ENCODE measurements at places on chromosomes 1 and 21. TPM values are rescaled to one million over a fixed set of nuclear protein-coding genes. Genes with fewer than 3 reads are reported as not detected.

DNA sequence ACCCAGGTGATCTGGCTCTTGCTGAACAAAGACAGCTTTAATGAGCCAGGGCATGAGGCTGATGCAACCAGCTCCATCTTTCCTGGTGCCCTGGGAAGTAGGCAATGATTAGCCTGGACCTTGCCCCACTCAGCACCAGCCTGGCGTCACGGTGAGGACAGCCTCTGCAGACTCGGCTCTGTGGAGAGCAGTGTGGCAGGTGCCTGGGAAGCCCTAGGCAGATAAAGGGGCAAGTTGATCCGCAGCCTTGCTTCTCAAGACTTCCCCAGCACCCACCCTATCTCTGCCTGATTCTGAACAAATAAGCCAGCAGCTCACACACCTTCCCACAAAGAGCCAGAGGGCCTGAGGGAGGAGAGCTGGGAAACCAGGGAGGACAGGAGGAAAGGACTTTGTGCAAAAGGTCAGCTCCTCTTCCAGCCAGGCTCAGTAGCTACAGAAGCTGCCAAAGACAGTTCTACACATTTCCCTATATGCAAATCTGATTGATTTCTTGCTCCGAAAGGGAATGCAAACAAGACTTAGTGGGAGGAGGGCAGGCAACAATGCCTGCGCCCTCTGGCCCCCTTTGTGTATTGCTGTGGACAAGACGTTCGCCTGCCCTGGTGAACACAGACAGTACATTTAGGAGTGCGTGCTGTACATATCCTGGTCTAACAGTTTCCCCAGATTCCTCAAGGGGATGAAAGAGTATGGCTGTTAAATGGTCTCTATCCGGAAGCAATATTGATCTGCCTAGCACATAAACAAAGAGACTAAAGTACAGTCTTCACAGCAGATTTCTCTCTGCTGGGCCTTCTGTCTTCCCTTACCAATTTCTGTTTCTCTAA lies 63.8 kb downstream of the BCAR3 start:
- no peaks in the 10 kb centered on the region for H3K27me3 ChIP-seq
- no peak for DNase-seq
- peaks cover 35% of the 10 kb centered on the region for H3K4me1 ChIP-seq
- H3K36me3 ChIP-seq, result no peaks in the 10 kb centered on the region

DNA sequence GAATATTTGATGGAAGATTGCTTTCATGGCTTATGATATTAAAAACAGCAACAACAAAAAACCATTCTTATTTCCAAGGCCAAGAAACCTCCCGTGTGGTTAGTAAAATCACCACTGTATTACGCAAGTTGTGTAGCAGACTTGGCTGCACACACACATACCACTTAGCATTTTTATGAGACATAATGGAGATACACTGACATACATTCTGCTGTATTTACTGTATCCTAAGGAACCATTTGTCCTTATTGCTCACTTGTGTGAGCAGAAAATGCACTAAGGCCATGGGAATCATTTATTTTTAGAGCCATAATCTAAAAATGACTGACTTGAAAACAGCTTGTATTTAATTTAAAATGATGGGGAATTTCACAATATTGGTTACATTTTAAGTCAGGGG lies 584 bp upstream of the C1orf141 start:
- H3K4me1 ChIP-seq, result no peaks in the 10 kb centered on the region
- H3K27ac ChIP-seq, result no peak overlapping the region
- no peak for DNase-seq
- no peak overlapping the region for H3K4me3 ChIP-seq
- H3K36me3 ChIP-seq, result no peaks in the 10 kb centered on the region

Gene LCA5L
- 0.46 TPM for total RNA-seq

DNA sequence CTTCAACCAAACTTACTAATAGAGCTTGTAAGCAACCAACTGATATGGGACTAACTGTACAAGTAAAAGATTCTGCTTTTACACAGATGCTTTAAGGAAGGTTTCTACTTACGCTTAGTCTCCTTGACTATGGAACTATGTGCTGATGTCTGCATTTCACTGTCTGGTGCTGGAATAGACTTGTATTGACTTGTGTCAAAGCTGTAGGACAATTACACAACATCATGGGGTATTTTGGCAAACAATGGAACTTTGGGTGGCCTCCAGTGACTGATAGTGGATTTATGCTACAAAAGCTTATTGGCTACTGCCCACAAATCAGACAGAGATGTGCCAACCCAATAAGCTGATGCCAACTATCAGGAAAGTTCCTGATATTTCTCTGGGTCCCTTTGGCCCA lies 10.6 kb downstream of the CBR1 start:
- H3K27ac ChIP-seq, result no peak overlapping the region
- H3K4me3 ChIP-seq, result no peak overlapping the region
- H3K27me3 ChIP-seq, result no peaks in the 10 kb centered on the region
- H3K4me1 ChIP-seq, result no peaks in the 10 kb centered on the region

Gene DPT
- total RNA-seq, result not detected

GRCh38 chr1:151981178-151981525 lies 12.5 kb downstream of the S100A10 start:
- peaks cover 46% of the 10 kb centered on the region for H3K36me3 ChIP-seq
- H3K27ac ChIP-seq, result no peak overlapping the region
- no peak overlapping the region for H3K4me3 ChIP-seq
- no peak for DNase-seq

- H3K27me3 ChIP-seq, result peaks cover 4% of the 10 kb centered on the region
- no peak for DNase-seq
- no peak overlapping the region for H3K4me3 ChIP-seq
- no peak overlapping the region for H3K27ac ChIP-seq
- H3K36me3 ChIP-seq, result no peaks in the 10 kb centered on the region
Observed at GRCh38 chr1:165364568-165365133, 8.1 kb upstream of the LMX1A start.

- H3K27ac ChIP-seq, result no peak overlapping the region
- no peaks in the 10 kb centered on the region for H3K4me1 ChIP-seq
- H3K27me3 ChIP-seq, result no peaks in the 10 kb centered on the region
- no peak overlapping the region for H3K4me3 ChIP-seq
Observed at GRCh38 chr1:45032837-45033236, 20.8 kb downstream of the UROD start.

GRCh38 chr21:15809818-15810217 lies 80.0 kb downstream of the USP25 start:
- no peaks in the 10 kb centered on the region for H3K4me1 ChIP-seq
- H3K27ac ChIP-seq, result no peak overlapping the region
- H3K36me3 ChIP-seq, result peaks cover 48% of the 10 kb centered on the region
- H3K4me3 ChIP-seq, result no peak overlapping the region
- H3K27me3 ChIP-seq, result no peaks in the 10 kb centered on the region
- DNase-seq, result no peak

- H3K4me3 ChIP-seq, result no peak overlapping the region
- no peak overlapping the region for H3K27ac ChIP-seq
- 0 out of 2 replicates have a peak, but pooled peaks cover 3% of the 10 kb centered on the region for H3K4me1 ChIP-seq
Observed at GRCh38 chr1:212110617-212111016, 75.1 kb downstream of the DTL start.

- no peaks in the 10 kb centered on the region for H3K4me1 ChIP-seq
- H3K36me3 ChIP-seq, result no peaks in the 10 kb centered on the region
- H3K27ac ChIP-seq, result no peak overlapping the region
- DNase-seq, result no peak
- H3K4me3 ChIP-seq, result no peak overlapping the region
Observed at GRCh38 chr1:110888641-110889040, 15.7 kb downstream of the CD53 start.

- H3K36me3 ChIP-seq, result no peaks in the 10 kb centered on the region
- H3K27me3 ChIP-seq, result no peaks in the 10 kb centered on the region
- H3K4me1 ChIP-seq, result no peaks in the 10 kb centered on the region
- no peak overlapping the region for H3K4me3 ChIP-seq
Observed at GRCh38 chr1:191350938-191351337, 807.3 kb upstream of the RGS18 start.

DNA sequence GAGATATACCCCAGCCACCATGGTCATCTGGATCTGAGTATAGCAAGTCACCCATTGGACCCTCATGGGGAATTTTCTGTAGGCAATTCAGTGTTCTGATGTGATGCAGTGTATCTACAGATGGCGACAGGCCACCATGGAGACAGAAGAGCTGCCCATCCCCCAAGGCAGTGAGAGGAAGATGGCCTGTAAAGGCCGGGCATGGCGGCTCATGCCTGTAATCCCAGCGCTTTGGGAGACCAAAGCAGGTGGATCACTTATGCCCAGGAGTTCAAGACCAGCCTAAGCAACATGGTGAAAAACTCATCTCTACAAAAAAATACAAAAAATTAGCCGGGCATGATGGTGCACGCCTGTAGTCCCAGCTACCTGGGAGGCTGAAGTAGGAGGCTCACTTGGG lies 41.1 kb upstream of the CTPS1 start:
- no peaks in the 10 kb centered on the region for H3K36me3 ChIP-seq
- 0 out of 2 replicates have a peak, but pooled peaks cover 2% of the 10 kb centered on the region for H3K4me1 ChIP-seq
- no peak overlapping the region for H3K27ac ChIP-seq
- H3K27me3 ChIP-seq, result no peaks in the 10 kb centered on the region
- H3K4me3 ChIP-seq, result no peak overlapping the region
- DNase-seq, result no peak

GRCh38 chr1:30764396-30764795 lies 6.8 kb upstream of the LAPTM5 start:
- DNase-seq, result no peak
- no peak overlapping the region for H3K4me3 ChIP-seq
- no peaks in the 10 kb centered on the region for H3K4me1 ChIP-seq
- H3K27me3 ChIP-seq, result no peaks in the 10 kb centered on the region
- no peaks in the 10 kb centered on the region for H3K36me3 ChIP-seq

DNA sequence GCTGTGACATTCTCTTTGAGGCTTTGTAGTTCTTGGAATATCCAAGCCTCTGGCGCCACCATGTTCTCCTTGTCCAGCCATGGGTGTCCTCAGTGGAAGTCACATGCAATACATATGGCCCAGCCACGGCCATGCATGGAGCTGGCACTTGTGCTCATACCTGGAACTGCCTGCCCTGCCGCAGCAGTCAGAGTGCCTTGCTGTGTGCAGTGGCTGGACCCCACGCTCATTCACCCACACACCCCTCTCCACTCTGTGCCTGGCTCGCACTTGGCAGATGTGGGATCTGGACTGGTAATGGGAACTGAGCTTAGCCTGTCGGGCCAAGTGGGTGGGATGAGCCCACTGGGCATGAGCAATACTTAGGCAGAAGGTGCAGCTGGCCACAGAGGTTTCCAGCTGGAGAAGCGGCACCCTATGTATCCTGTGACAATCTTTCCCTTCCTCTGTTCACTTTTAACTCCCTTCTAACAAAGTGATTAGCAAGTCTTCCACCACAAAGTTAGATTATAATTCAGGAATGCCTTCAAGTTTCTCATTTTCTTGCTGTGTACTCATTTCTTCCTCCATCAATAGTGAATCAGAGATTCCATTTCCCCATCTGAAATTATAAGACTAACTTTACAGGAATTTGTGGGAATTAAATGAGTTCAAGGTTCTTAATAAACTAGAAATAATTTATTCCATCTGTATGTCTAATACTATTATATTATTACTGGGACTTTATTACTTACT lies 351.6 kb upstream of the NCAM2 start:
- peaks cover 9% of the 10 kb centered on the region for H3K36me3 ChIP-seq
- H3K27me3 ChIP-seq, result no peaks in the 10 kb centered on the region
- H3K4me3 ChIP-seq, result no peak overlapping the region

GRCh38 chr1:229109320-229109761 lies 161.6 kb upstream of the RAB4A start:
- H3K36me3 ChIP-seq, result no peaks in the 10 kb centered on the region
- H3K4me3 ChIP-seq, result no peak overlapping the region
- no peaks in the 10 kb centered on the region for H3K4me1 ChIP-seq
- no peak overlapping the region for H3K27ac ChIP-seq
- no peak for DNase-seq
- no peaks in the 10 kb centered on the region for H3K27me3 ChIP-seq

DNA sequence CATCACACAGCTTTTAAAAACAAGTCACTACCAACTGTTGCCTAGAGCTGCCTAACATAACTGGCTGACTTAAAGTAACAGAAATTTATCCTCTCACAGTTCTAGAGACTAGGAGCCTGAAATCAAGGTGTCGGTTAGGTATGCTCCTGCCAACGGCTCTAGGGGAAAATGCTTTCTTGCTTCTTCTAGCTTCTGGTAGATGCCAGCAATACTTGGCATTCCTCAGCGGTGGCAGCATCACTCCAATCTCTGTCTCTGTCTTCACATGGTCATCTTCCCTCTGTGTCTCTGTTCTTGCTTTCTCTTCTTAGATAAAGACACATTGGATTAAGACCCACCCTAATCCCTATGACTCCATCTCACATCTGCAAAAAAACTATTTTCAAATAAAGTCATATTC lies 51.5 kb downstream of the DMRTA2 start:
- H3K36me3 ChIP-seq, result no peaks in the 10 kb centered on the region
- no peak overlapping the region for H3K27ac ChIP-seq
- no peaks in the 10 kb centered on the region for H3K27me3 ChIP-seq
- no peak overlapping the region for H3K4me3 ChIP-seq

Gene PADI3
- 2.5 TPM for total RNA-seq

DNA sequence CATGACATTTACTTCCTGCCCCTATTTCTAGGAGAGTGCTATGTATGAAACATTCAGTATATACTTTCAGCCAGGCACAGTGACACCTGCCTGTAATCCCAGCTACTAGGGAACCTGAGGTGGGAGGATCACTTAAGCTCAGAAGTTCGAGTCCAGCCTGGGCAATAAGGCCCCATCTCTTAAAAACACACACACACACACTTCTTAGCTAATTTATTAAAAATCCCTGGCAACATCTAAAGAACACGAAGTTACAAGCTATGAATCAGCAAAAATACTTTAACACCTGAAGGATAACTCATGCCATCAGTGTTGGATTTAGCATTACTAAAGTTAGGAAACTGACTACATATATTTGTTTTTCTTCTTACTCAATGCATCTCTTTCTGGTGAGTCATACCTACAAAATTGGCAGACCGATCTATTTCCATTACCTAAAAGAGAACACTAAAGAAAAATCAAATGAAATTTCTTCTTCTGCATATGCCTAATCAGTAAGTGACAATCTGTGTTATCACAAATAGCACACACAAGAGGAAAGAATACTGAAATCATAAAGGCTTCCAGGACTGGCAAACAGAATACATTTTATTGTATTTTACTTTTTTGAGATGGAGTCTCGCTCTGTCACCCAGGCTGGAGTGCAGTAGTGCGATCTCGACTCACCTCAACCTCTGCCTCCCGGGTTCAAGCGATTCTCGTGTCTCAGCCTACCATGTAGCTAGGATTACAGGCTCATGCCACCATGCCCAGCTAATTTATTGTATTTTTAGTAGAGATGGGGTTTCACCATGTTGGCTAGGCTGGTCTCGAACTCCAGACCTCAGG lies 41.4 kb downstream of the RNF115 start:
- H3K27me3 ChIP-seq, result no peaks in the 10 kb centered on the region
- H3K36me3 ChIP-seq, result no peaks in the 10 kb centered on the region
- H3K4me1 ChIP-seq, result no peaks in the 10 kb centered on the region
- DNase-seq, result no peak
- H3K4me3 ChIP-seq, result no peak overlapping the region

Gene ETV3L
- 0.96 TPM for total RNA-seq

- no peaks in the 10 kb centered on the region for H3K4me1 ChIP-seq
- H3K36me3 ChIP-seq, result no peaks in the 10 kb centered on the region
- H3K27me3 ChIP-seq, result no peaks in the 10 kb centered on the region
- H3K27ac ChIP-seq, result no peak overlapping the region
- DNase-seq, result peak; percentile 63
- H3K4me3 ChIP-seq, result peak overlapping the region; percentile 27
Observed at GRCh38 chr1:89361681-89362080, 2.2 kb upstream of the GBP6 start.

Data from H9 (cell line).